Left colon (tissue), 2 donors: ENCODE measurements at places on chromosomes 13 and 19. TPM values are rescaled to one million over a fixed set of nuclear protein-coding genes. Genes with fewer than 3 reads are reported as not detected.

DNA sequence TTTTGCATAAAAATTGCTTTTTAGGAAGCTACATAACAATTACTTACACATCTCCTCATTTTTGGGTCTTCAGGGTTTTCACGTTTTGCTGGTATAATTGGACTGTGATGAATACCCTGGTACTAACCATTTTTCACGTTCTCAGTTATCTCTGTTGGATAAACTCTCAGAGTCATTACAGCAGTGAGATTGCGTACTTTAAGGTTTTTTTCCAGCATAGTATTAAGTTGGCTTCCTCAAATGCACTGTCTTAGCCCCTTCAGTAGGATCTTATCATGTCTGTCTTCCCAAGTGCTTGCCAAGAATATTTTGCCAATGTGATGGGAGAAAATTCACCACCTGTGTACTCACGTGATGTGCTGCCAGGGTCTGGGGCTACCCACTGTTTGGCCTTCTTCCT, 342.5 kb downstream of the TEX29 start:
- no peak for DNase-seq

- peak; percentile 68 for DNase-seq
Observed at GRCh38 chr19:10424011-10424637, 3.8 kb downstream of the PDE4A start.

DNA sequence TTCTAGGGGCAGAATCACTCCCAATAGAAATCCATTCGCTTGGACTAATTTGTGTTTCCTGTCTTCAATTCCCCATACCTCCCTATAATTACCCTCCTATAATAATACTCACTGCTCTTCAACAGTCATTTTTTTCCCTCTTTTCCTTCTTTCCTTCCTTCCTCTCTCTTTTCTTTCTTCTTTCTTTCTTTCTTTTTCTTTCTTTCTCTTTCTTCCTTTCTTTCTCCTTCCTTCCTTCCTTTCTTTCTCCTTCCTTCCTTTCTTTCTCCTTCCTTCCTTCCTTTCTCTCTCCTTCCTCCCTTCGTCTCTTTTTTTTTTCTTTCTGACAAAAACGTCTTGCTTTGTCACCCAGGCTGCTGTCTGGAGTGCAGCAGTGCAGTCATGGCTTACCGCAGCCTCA, 8.0 kb downstream of the KLK5 start:
- no peak for DNase-seq

- no peak for DNase-seq
Observed at GRCh38 chr19:18660051-18660910, 23.2 kb upstream of the CRTC1 start.

DNA sequence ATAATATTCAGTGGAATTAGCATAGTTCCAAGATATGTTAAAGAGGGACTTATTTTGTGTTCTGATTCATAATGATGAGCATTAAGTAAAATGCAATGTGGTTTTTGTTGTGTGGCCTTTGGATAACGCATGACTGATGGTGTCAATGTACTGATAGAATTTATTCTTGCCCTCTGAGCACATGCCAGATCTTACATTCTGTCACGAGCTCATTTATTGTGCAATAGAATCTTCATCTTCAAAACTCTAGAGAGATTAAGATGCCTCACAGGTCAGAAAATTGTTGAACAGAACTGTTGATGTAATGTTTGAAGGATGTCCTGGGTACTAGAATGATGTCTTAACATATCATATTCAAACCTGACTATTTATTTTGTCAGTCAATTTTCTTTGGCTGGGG, 148.0 kb upstream of the HTR2A start:
- DNase-seq: no peak

DNA sequence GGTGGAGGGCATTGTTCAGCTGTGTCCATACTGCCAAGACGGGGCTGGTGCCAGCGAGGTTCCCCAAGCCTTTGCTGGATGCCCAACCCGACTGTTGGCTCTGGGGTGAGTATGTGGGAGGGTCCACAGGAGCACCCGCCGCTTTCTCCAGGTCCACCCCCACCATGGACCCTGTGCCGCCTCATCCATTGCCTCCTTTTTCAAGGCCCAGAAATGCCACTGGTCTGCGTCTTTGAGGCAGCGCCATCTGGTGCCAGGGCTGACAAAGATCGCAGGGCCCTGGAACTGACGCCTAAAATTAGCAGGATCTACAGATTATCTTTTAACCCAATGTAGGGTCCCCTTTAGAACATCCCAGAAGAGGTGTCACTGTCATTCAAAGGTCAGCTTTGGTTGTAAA, 34.6 kb downstream of the NFIX start:
- peak; percentile 34 for DNase-seq

DNA sequence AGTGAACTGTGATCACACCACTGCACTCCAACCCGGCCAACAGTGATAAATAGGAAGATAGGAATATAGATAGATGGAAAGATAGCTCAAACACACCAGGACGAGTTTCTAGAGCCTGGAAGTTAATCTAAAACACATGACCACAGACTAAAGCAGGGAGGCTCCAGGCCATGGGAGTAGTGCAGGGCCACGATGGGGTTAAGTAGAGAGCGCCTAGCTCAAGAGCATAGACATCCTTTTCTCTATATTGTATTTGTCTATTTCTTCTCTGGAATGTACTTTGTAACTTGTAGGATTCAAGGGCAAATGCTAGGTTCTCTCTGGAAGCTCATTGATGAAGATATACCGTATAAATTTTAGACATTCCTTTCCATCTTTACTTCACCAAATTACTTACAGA, 69.6 kb downstream of the ZAR1L start:
- no peak for DNase-seq

DNA sequence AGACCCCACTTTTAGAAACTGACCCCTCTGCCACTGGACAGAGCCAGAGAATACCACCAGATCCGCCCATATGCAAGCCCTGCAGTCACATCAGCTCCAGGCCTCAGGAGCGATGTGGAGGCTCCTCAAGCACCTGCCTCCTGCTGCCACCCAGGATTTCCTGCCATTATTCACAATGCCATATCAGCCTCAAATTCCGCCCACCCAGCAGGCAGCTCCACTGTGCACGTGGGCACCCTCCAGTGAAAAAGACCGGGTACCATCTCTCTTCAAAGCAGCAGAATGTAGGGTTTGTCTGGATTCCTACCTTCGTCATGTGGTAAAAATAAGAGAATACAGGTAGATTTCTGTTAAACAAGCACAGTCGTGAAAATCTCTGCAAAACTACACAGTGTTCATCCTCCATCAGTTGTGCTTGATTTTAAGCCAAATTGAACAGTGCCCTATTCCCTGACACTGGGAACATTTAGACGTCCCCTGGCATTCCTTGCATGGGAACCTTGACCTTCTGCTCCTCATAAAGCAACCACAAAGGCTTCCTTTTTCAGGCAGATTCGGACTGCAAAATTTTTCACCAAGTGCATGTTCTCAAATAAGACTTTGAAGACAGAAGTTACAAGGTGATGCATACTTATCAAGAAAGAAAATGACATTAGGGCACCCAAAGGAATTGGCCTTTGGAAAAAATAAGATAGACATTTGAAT, 56.4 kb downstream of the FAM124A start:
- no peak for DNase-seq

DNA sequence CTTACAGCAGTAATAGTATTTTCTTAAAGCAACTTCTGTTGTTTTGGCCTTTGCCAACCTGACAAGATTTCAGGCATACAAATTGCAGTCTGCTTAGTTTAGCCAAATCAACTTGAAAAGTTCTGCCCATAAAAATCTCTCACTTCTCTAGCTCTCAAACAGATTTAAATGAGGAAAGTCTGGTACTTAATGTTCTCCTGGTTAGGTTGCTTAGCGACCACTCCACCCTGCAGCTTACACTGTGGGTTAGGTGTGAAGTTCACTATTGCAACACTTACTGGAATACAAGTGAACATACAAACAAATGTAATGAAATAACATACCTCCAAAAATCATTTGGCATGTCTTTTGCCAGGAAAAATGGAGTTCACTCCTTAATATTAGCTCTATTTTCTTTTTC, 178.7 kb upstream of the PCDH9 start:
- DNase-seq: no peak

GRCh38 chr19:1674293-1674679, 21.9 kb upstream of the TCF3 start:
- no peak for DNase-seq

DNA sequence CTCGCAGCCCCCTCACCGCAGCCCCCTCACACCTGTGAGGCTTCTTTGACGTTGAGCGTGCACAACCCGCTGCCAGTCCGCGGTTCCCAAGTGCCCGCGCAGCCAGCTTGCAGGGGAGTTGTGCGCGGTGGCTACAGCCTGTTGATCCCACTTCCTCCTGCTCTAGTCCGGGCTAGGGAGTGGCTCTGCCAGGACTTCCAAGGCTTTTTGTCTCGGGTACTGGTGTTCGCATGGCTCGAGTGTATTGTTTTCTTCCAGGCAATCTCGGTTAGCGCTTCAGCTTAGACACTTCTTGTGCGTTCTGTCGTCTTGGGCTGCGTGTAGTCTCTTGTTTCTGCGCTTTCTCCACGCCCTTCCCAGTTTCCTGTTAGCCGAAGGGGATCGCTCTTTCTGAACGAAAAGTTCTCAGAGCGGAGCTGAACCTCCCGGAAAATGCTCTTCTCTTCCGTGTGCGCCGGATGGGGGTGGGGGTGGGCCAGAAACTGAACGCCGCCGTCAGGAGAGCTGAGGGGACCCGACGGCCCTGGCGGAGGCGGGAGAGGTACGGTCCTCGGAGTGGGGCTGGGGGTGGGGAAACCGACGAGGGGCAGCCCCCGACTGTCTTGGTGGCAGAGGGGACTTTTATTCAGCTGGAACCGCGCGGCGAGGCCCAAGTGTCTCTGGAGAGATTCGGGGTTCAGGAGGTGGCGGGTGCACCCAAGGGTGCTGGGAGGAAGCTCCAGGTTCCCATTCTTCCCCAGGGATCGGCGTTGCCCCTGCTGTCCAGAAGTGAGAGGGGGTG, 697 bp upstream of the DGKH start:
- DNase-seq: peak; percentile 74

The ZNF665 gene
- 2.0 TPM for total RNA-seq

The CRB3 gene
- total RNA-seq: 148 TPM

The ZNF229 gene
- 1.5 TPM for total RNA-seq
